ENCODE measurements at places on chromosomes 2 and 18.

DNA sequence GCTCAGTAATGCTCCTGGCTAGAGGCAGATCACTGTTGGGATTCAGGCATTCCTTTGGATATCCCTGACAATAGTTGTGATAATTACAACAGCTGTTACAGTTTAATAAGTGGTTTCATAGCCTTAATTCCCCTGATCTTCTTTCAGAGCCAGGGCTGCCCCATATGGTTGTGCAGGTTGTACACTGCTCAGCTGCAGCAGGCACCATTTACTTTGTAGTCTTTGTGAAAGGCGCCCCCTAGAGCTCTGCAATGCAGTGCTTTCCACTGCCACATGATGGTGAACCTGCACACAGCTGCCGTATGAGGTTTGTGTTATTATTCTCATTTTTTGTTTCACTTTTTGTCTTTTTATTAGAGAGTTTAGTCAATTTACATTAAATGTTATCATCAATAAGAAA is 239.1 kb downstream of the KCNS3 start:
- DNase-seq = no peak

- DNase-seq = no peak
Observed at GRCh38 chr18:36623091-36623490, 205.7 kb downstream of the TPGS2 start.

GRCh38 chr2:101018934-101019333 is 16.8 kb downstream of the RPL31 start:
- no peak for DNase-seq

- DNase-seq = no peak
Observed at GRCh38 chr2:216044883-216045486, 31.6 kb upstream of the MREG start.

DNA sequence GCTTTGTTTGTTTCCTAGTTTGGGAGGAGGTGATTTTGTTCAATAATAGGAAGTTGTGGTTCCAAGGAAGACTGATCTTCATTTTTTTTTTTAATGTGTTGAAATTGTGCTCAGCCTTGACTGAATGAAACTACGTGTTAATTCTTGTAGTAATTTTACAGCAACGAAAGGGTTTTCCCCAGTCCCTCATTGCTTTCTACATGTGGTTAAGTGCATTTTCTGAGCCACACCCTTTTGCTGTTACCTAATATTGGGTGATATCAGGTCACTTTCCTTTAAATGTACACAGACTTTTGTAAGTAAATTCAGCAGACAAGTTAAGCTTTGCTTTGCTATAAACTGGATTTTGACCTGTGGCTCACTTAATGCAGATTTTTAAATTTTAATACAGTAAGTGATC is 73.6 kb downstream of the OTX1 start:
- DNase-seq = no peak

- no peak for DNase-seq
Observed at GRCh38 chr18:47953471-47953931, 23.0 kb upstream of the SMAD2 start.

GRCh38 chr2:224551693-224552092 is 33.5 kb downstream of the CUL3 start:
- DNase-seq = no peak

DNA sequence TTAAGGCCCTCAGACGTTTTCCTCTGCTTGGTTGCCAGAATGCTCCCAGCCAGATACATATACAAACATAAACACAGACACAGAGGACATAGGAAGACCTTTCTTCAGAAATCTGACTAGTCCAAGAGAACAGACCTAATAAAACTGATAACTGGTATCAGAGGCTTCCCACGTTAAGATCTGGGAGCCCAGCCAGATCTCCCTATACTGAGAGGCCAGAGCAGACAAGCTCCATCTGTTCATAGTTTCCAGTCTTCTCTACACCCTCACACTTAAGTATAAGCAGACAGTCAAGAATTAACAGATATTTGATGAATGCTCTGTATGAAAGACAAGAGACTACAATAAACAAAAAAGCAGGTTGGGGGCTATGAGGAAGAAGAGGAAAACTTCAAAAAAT is 240.5 kb upstream of the CHAC2 start:
- no peak for DNase-seq

- DNase-seq = no peak
Observed at GRCh38 chr2:217530392-217531090, 472.3 kb downstream of the TNS1 start.

- DNase-seq = no peak
Observed at GRCh38 chr2:109129921-109130722, 1.1 kb downstream of the SH3RF3 start.

All from activated naive CD4-positive, alpha-beta T cell (primary cell).